ENCODE measurements at places on chromosomes 6 and 20.
A peak's percentile ranks its signal among the peaks of the same experiment; 100 is the strongest.

- no peak for DNase-seq
These were observed 94.0 kb upstream of the RALGAPA2 start for GRCh38 chr20:20806121-20807095.

DNA sequence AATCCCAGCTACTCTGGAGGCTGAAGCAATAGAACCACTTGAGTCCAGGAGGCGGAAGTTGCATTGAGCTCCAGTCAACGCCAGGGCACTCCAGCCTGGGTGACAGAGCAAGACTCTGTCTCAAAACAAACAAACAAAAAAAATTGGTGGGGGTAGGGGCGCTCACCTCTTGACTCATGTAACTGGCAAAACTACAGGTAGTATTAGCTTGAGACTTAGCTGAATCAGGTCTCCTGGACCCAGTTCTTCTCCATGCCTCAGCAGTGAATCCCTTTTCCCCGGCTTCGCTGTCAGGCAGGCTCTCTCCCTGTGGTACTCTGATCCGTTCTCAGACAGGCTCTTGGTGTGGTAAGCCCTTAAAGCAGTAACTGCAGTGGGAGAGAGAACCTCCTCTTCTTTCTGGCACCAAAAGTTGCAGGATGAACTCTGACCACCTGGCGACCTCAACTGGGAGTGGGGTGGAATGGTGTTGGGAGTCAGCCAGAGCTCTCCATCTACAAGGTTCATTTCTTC lies 12.9 kb downstream of the SLC9A8 start:
- no peak for DNase-seq

DNA sequence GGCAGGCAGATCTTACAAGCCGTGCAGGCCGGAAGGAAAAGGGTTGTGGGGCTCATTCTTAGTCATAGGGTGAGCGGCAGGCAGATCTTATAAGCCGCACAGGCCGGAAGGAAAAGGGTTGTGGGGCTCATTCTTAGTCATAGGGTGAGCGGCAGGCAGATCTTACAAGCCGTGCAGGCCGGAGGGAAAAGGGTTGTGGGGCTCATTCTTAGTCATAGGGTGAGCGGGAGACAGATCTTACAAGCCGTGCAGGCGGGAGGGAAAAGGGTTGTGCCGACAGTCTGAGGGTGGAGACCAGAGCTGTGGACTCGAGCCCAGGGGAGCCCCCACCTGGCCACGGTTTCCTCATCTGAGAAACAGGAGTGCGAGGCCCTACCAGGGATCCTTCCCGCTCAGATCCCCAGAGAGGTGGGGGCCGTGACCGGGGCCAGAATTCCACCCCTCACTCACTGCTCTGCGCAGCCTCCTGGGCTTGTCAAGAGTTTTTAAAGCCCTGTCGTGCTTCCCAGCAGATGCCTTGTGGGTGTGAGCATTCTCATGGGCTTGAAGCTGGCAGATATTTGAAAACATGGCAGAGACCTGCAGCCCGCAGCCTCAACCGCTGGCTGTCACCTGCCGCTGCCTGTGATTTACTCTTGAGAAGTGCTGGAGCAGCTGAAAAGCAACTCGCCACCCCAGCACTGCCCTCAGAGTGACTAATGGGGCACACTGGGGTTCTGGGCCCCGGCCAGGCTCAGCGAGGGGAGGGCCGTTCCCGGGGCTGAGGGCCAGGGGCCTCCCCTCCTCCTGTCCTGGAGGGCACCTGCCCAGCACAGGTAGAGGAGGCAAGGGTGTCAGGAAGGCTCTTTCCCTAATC lies 31.9 kb downstream of the NTSR1 start:
- DNase-seq, result peak; percentile 82

- DNase-seq, result no peak
These were observed 36.0 kb upstream of the SMIM29 start for GRCh38 chr6:34284563-34285447.

- DNase-seq, result no peak
These were observed 152.3 kb downstream of the ZFAND3 start for GRCh38 chr6:37971711-37972390.

DNA sequence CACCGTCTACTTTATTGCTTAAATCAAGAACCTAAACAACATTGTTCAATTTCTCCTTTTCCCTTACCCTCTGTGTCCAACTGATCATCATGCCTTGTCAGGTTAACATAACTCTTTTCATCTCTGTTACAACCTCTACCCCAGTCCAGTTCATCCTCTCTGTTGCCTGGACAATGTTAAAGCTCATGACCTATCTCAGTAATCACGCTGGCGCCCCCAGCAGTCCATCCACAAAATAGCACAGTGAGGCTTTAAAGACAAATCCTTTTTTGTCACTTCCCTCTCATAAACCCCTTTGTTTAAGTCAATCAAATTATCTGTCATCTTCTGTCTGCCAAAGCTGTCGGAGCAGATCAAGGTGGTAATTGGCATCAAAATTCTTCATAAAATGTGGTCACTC lies 140.1 kb downstream of the QKI start:
- no peak for DNase-seq

GRCh38 chr20:49595811-49596561 lies 28.0 kb upstream of the PTGIS start:
- DNase-seq, result no peak

DNA sequence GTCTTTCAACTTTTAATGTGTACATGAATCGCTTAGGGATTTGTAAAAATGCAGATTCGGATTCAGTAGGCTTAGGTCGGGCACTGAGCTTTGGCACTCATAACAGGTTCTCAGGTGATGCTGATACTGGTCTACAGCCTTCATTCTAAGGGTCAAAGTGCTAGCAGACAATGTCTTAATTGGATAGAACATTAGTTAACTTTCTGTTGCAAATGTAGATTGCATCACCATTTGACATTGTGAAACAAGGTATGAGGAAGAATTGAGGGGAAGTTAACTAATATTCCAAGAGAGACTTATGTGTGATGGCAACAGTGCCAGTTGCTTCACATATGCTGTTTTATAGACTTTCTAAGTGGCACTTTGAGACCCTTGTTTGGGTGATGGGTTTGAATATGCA lies 86.9 kb downstream of the MLIP start:
- DNase-seq, result no peak

- DNase-seq, result no peak
These were observed 98.8 kb upstream of the CITED2 start for GRCh38 chr6:139473231-139473701.

GRCh38 chr20:24432046-24432442 lies 37.4 kb upstream of the SYNDIG1 start:
- no peak for DNase-seq

DNA sequence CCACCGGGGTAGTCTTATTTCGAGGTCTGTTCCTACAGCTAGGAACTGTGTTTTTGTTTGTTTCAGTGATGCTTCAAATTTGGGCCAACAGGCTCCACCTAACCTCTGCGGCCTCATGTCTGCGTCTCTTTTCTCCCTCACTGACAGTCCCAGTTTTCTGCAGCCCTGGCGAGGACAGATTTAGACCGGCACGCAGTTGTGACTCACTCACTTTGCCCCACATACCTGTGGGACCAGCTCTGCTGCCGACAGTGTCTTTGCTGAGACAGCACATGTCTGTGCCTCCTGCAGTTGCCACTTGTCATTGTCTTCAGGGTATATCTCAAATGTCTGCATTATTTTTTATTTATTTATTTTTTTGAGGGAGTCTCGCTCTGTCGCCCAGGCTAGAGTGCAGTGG lies 29.2 kb downstream of the OSBPL2 start:
- DNase-seq, result no peak

DNA sequence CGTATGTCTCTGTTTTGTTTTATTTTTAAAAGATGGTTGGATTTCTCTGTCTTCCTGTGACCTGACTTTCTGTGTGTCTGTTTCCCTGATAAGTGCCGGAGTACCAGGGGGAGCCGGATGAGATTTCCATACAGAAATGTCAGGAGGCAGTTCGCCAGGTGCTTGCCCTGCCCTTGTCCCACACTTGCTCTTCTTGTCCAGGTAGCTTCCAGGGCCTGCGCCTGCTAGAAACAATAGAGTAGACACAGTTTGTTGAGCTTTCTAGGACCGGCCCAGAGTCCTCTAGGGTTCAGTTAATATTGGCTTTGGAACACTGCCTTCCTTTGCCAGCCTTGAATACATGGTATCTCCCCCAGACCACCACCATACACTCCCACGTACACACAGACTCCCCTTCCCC lies 3.9 kb downstream of the ITPA start:
- no peak for DNase-seq

DNA sequence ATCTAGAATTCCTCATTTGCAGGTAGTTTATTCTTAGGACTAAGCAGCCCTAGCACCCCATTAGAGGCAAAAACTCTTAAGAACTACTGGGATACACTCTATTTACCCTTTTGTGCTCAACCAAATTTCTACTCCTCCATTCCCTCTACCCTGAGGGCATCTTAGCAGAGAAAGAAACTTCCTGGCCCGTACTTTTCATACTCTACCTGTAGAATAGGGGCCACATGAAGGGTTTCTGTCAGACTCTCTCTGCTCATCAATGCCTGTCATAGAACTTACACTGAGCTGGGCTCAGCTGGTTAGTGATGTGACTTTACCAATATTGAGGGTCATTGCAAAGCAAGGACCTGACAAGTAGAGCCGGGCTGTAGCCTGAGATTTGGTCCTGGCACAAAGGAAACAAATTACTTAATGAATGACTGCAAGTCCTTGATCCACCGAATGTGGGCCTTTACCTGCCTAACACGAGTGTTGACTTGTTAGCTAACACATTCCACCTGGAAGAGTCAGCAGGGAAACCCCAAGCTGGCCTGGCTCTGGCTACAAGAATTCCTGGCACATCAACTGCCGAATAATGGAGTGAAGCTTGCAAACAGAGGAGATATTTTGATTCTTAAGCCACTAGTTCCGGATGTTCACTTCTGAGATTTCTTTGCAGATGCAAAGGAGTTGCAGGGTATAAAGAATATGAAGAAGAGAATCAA lies 280.5 kb upstream of the JAG1 start:
- DNase-seq, result no peak

DNA sequence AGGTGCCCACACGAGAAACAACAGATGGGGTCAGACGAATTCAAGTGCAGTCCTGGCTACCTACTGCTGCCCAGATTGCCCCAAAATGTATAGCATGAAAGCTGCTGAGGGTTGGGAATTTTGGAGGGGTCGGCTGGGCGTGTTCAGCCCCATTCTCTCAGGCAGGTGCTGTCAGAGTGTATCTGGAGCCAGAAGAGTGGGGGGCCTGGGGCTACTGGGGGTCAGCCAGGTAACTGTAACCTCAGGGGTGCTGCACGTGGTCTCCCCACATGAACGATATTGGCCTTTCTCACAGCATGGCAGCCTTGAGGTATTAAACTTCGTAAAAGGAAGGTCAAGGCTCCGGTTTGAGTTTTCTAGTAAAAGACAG lies 14.6 kb downstream of the SYNDIG1 start:
- no peak for DNase-seq

GRCh38 chr6:41558033-41558807 lies 12.0 kb downstream of the FOXP4 start:
- no peak for DNase-seq

GRCh38 chr20:1628621-1629020 lies 8.8 kb upstream of the SIRPB1 start:
- no peak for DNase-seq

DNA sequence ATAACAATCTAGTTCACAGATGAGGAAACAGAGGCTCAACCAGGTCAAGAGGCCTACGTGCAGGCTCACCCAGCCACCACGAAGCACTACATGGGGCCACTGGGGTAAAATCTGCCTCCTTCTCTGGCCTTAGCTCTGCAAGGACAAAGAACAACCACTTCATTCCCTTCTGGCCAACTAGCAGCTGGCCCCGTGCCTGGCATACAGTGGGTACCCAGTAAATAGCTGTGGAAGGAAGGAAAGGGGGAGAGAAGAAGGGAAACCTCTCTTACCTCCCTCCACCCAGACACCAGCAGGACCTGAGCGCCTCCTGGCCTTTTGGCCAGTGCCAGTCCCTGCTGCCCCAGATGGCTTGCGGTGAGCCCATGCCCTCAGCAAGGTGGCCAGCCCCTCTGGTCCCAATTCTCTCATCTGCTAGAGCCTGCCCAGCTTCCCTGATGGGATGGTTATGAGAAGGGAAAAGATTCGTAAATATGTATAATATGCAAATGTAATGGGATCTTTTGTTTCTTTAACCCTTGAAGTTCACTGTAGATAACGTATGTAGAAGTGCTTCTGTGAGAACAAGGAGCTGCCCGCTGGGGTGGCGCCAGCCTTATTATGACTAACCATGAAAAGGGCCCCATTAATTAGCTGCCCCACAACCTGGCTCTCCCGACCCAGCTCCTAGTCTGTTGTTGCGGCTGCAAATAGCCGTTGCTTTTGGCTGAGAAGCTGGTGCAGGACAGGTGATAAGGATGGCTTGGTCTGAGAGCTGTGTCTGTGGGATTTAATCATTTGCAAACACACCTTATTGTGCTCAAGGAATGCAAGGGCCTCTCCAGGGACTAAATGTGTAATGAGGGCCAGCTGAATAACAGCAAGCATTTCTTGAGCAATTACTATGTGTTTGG lies 62.0 kb downstream of the DLGAP4 start:
- DNase-seq, result no peak

- no peak for DNase-seq
These were observed 233.5 kb upstream of the AGPAT4 start for GRCh38 chr6:161507375-161507774.

GRCh38 chr6:116191881-116192280 lies 62.0 kb downstream of the TSPYL4 start:
- DNase-seq, result no peak

- no peak for DNase-seq
These were observed 73.9 kb downstream of the MDN1 start for GRCh38 chr6:89745716-89746115.

- DNase-seq, result no peak
These were observed 8.0 kb upstream of the UBE2J1 start for GRCh38 chr6:89360415-89360999.

GRCh38 chr6:157724960-157725741 lies 97.9 kb upstream of the SNX9 start:
- no peak for DNase-seq

GRCh38 chr6:14865531-14866100 lies 380.3 kb upstream of the JARID2 start:
- DNase-seq, result no peak

DNA sequence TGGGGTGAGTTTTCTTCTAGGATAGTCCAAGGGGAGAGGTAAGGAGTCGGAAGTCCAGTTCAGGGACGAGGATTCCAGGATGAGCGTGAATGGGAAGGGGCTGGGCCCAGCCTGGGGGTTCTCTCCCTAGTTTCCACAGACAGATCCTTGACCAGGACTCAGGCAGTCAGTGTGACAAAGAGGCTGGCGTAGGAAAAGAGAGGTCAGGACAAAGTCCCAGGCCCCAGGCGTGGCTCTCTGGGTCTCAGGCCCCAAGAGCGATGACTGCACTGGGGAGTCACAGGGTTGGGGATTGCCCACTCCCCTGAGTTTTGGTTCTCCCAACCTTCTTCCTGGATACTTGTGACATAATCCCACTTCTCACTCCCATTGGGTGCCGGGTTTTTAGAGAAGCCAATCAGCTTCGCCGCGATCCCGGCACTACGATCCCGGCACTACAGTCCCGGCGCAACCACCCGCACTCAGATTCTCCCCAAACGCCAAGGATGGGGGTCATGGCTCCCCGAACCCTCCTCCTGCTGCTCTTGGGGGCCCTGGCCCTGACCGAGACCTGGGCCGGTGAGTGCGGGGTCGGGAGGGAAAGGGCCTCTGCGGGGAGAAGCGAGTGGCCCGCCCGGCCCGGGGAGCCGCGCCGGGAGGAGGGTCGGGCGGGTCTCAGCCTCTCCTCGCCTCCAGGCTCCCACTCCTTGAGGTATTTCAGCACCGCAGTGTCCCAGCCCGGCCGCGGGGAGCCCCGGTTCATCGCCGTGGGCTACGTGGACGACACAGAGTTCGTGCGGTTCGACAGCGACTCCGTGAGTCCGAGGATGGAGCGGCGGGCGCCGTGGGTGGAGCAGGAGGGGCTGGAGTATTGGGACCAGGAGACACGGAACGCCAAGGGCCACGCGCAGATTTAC lies 46.2 kb upstream of the TRIM26 start:
- peak; percentile 83 for DNase-seq
